ENCODE measurements at places on chromosomes 5 and 9.

- no peak for DNase-seq
Measured at GRCh38 chr5:38367410-38367809, 109.1 kb downstream of the EGFLAM start.

DNA sequence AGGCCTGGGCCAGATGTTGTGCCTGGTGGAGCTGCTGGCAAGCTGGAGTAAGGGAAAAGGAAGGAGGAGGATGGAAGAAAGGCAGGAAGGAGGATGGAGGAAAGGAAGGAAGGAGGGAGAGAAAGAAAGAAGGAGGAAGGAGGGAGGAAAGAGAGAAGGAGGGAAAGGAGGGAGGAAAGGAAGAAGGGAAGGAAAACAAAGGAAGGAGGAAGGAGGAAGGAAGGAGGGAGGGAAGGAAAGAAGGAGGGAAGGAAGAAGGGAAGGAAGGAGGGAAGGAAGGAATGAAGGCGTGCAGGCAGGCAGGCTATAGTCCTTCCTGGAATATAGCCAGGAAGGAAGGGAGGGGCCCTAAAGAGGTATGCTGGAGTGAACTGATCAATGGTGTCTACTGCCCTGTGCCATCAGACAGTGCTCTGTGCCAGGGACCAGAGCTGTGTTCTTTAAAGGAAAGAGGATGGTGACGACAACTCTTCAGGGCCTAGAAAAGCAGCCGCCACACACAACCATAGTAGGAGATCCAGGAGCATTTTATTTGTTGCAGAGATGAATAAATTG lies 61.4 kb upstream of the UBTD2 start:
- no peak for DNase-seq

DNA sequence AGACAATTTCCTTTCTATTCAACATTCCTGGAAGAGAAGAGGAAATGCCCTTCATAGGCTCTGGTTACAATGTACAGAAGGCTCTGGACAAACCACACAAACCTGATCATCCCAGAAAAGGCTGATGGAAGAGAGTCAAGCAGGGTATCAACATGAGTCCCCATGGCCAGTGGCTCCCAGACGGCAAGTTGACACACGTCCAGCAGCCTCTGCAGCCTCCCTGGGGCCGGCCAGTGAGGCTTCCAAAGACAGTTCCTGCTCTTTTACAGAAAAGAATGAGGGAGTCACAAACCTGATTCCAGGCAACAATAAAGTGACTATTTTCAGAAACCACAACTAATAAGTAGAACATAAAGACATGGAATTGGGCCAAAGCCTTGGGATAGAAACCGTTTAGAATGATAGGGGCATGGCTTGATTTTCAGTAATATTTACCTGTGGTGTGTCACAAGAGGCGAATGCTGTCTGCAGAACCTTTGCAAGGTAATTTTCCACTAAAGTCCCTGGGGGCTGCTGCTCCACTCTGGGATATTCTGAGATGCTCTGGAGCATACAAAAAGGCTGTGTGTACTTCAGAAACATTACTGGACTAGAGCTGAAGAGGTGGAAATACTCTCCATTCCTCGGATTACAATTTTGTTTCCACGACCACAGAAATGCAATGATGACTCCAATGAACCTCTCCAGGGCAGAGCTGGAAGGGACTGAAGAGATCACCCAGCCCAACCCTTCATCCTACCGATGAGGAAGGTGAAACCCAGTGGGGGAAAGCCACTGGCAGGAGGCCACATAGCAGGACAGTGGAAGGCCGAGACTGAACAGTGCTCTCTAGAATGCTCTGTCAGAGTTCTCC lies 10.4 kb downstream of the MED27 start:
- no peak for DNase-seq

DNA sequence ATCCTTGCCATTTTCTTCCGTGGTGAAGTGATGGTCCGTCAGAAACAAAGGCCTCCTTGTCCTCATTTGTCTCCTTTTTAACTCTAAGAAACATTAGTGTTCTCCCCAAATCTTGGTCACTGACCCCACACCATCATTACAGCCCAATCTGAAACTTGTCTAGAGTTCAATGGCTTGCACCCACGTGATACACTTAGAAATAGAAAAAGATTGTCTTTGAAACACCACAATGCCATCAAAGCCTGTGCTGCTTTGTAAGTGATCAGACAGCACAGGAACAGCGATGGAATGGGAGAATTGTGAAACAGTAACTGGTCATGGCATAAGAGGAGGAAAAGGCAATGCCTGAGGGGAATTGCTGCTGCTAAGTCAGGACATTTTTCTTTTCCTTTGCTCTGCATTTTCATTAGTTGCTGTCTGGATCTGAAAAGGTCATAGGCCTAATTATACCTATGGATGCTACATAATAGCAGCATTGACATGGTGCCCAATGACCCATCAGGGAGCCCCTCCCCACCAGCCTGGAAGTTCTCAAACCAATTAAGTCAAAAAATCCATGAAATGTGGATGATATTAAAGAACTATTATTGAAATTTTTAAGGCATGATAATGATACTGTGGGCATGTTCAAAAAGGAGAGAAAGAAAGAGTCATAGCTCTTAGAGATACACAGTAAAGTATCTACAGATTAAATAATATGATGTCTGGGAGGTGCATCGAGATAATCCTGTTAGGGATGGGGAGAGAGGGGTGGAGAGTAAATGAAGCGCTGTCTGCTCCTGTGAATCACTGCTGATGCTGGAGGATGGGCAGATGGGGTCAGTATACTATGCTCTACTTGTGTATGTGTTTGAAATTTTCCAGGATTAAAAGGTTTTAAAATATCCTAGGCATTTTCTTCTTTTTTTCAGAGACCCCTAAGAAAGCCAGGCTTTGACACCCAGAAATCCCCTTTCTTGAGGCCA lies 83.6 kb downstream of the ENC1 start:
- DNase-seq = no peak

GRCh38 chr9:70110194-70111041 lies 66.8 kb downstream of the MAMDC2 start:
- no peak for DNase-seq

DNA sequence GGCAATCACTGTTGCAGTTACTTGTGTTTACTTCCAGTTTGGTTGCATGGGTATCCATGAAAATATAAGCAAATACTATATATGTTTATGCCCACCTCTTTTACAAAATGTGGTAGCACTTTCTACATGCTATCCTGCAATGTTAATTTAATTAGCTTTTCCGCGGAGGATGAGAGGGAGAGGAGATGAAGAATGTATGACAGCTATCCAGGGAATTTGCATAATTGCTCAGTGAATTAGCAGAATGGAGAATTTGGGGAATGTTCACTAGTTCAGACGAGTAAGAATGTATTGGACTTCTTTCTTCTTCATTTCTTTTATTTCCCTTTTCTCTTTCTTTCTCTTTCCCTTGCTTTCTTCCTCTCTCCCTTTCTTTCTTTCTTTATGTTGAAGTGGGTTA lies 140.7 kb upstream of the SLC28A3 start:
- DNase-seq = no peak

DNA sequence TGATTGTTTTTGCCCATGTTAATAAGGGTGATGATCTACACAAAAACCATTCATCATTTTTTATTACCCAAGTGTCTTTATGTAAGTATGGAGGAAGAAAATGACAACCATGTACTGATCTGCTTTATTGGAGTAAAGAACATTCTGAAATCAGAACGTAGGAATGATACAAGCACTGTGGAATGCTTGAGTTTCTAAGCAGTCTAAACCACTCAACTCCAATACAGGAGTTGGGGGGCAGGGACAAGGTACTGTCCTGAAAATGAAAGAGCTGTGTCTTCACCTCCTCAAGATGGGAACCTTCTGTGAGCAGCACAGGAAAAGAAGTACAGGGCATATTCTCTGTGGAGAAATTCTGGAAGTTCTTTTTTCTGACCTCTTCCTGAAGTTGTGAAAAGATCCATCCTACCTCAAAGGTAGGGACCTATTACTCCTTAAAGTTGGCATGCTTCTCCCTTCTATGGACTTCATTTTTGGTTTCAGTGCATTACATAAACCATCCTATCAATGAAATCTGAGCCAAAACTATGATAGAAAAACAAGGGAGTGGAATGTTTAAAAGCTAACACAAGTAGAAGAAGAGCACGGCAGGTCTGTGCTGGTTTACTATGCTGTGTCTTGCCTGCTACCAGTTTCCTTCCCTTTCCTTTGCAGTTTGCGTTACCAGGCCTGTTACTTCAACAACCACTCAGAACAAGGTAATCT lies 202.6 kb downstream of the SEMA5A start:
- DNase-seq = no peak

DNA sequence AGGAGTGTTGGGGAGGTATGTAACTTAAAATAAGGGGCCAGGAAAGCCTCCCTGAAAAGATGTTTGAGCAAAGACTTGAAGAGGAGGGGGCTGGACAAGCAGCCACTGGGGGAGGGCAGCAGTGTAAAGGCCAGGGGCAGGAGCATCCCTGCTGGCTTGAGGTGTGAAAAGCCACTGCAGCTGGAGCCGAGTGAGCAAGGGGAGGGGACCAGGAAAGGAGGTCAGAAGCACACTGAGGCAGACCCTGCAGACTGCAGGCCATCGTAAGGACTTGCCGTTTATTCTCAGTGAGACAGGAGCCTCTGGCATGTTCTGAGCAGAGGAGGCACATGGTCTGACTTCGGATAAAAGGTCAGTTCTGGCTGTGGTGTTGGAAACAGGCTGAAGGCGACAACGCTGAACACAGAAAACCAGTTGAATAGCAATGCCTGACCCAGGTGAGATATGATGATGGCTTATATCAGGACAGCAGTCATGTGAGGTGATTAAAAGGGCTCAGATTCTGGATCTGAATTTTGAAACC lies 10.2 kb upstream of the ERGIC1 start:
- no peak for DNase-seq

GRCh38 chr9:27440888-27441740 lies 83.0 kb upstream of the IFNK start:
- DNase-seq = no peak

DNA sequence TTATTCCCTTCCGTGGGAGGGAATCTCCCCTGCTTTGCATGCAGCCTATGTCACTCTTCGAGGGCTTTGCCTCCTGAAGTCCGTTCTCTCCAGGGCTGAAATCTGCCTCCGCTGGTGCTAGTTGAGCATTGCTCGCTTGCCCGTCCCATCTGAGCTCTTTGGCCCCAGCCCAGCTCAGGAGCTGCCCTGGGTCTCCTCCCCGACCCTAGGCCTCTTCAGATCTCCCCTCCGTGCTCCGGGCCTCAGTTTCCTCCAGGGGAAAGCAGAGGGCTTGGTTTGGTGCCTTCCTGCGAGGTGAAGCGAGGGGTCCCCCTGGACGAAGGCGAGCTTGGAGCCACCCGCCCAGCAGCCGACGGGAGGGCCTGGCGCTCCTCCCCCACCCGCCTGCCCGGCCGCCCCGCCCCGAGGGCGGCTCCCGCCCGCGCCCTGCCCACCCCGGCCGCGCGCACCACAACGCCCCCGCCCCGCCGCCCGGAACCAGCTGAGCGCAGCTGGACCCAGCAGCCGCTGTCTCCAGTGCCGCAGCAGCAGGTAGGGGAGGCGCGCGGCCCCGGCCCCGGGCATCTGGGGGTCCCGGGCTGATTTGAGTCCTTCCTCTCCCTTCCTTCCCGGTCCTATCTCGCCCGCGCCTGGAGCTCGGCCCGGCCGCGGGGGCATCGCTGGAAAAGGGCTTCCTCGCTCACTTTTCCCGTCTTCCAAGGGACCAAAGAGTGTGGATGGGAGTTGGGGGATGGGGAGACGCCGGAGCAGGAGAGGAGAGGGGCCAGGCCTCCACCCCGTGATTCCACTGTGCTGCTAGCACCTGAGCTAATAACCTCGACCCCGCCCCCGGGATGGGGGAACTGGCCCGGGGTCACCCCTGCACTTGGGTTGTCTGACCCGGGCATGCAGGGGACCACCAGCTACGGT lies at the start of gene GSN:
TSS of gene GSN (plus strand) at position 474 of the 909 bp plus-strand sequence. CDS start 33,810 bp downstream, outside the sequence.
- peak; percentile 75 for DNase-seq

GRCh38 chr5:155926031-155926430 lies 400.9 kb upstream of the SGCD start:
- DNase-seq = no peak

GRCh38 chr5:95959888-95960666 lies 1.6 kb downstream of the ELL2 start:
- peak; percentile 85 for DNase-seq

- DNase-seq = no peak
Measured at GRCh38 chr5:129593525-129593924, 133.4 kb downstream of the ADAMTS19 start.

GRCh38 chr5:124438026-124438902 lies 308.2 kb downstream of the ZNF608 start:
- no peak for DNase-seq

- no peak for DNase-seq
Measured at GRCh38 chr5:81989204-81989603, 17.4 kb downstream of the ATG10 start.

DNA sequence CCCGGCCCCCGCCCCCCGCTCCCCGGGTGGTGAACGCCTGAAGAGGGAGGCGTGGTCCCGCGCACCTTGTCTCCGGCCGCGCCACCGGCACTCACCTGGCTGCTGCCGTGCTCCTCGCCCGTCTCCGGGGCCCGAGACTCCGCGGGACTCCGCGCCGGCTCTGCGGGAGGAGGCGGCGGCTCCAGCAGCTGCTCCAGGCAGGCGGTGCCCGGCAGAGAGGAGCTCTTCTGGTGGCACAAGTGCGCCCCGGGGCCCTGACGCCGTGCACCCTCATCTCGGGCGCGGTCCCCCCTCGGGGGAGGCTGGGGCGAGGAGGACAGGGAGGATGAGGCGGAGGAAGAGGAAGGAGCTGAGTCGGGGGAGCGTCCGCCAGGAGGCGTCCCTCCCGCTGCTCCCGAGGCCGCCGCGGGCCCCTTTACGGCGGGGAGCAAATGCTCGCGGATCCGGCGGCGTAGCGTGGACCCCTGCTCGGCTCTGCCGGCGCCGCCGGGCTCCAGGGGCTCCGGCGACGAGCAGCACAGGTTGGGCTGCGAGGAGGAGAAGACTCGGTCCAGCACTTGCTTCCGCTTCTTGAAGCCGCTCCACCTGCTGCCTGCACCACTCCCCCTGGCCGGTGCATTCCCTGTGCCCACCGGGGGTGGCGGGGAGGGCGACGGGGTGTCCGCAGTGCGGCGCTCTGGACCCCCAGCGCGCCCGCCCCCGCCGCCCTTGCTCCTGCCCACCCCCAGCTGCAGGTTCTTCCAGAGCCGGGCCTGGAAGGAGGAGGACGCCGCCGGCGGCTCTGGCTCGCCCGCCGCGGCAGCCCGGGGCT lies 928 bp downstream of the MCTP1 start:
- DNase-seq = no peak

- no peak for DNase-seq
Measured at GRCh38 chr5:127041571-127041970, 11.2 kb upstream of the MARCHF3 start.

DNA sequence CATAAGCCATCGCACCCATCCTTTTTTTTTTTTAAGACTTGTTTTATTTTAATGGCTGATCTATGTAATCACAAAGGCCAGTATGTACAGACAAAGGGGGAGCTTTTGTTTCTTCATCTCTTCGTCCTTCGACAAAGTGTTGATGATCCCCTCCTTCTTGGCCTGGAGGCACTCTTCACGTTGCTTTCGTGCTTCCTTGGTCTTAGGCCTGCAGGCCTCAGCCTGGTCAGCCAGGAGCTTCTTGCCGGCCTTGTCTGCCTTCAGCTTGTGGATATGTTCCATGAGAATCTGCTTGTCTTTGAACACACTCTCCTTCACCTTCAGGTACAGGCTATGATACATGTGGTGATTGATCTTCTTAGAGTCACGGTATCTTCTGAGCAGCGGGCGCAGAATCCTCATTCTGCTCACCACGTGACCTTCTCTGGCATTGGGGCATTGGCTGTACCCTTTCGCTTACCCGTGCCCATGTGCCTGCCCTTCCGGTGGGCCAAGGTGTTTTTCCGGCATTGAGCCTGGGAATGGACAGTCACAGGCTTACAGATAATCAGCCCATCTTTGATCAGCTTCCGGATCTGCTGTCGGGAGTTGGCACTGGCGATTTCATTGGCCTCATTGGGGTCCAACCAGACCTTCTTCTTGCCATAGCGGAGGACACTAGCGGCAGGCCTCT lies 36.0 kb downstream of the TLX3 start:
- DNase-seq = no peak
